ENCODE measurements at places on chromosomes 3 and 15. TPM values are rescaled to one million over a fixed set of nuclear protein-coding genes. Genes with fewer than 3 reads are reported as not detected.

GRCh38 chr3:15579051-15579450, 22.3 kb downstream of the HACL1 start:
- DNase-seq = no peak

GRCh38 chr3:99351122-99351521, 287.3 kb upstream of the COL8A1 start:
- DNase-seq = no peak

- DNase-seq = no peak
Measured at GRCh38 chr15:65529762-65530317, 423 bp upstream of the HACD3 start.

DNA sequence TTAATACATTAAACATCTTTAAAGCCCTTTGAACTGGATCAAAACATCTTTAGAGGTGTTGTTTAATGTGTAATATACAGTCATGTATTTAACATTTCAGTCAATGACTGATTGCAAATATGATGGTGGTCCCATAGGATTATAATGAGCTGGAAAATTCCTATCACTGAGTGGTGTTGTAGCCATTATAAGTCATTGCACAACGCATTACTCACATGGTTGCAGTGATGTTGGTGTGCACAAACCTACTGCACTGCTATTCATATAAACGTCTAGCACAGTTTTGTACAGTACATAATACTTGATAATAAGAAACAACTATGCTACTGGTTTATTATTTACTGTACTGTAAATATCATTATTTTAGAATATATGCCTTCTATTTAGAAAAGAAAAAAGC, 75.6 kb downstream of the DTWD1 start:
- DNase-seq = no peak

DNA sequence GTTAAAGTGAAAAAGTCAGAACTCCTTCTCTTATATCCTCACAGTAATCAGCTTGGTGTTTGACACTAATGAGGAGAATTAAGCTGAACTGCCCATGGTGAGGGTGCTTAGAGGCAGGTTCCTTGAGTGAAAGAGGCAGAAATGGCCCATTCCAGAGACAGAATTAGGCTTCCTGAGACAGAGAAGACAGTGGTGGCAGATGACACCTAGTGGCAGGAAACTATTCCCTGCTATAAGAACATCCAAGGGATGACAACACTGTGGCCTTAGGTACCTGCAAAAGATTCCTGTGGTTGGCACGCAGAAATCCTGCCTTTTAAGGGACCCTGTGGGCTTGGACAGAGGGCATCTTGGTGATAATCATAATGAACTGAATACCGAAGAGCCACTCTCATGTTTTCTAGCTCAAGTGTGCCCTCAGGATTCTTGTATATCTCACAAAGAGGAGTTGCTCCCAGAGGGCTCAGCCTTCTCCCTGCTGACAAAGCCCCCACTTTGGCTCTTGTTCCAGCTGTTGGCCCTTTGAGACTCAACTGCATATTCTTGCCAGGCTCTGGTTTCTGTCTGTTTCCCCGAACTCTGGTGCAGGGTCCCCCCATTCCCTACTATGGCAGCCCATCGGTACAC, 56.0 kb downstream of the KBTBD12 start:
- peak; percentile 31 for DNase-seq

DNA sequence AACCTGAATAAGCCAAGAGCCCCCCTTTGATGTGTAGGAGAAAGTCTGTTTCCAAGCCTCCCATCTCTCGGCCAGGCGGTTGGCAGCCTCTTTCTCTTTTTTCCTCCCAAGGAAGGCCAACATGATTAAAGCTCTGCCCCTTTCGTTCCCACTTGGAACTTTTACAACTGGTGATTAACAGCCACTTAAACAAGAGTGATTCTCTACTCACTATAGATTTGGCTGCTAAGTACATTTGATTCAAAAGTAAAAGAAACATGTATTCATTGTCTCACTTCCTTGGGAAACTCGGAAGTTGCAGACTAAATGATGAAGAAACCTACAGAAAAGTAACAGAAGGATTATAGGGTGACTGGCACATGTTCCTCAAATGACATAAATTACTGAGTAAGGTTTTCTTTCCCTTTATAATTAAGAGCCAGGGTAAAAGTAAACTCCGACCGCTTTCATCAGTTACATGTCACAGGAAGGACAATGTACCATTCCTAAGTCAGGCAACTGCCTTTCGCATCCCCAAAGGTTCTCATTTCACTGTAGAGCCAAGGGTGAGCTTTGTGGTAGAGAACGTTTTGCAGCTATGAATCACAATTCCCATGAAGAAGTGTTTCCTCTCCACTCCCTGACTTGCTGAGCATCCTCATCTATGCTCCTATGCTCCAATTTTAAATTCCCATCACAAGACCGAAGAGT, 72.7 kb downstream of the MB21D2 start:
- DNase-seq = no peak

GRCh38 chr3:83948771-83949170, 1010.0 kb upstream of the CADM2 start:
- no peak for DNase-seq

GRCh38 chr3:160413613-160414248, 14.3 kb downstream of the SMC4 start:
- DNase-seq = peak; percentile 65

GRCh38 chr3:100527347-100527735, 34.9 kb downstream of the TMEM45A start:
- DNase-seq = no peak

GRCh38 chr3:42829628-42830436, 20.6 kb downstream of the ACKR2 start:
- DNase-seq = no peak

DPPA2 gene
- not detected for total RNA-seq

DPH3 gene
- total RNA-seq = 16.1 TPM

FBXL2 gene
- total RNA-seq = not detected

Measured in activated naive CD4-positive, alpha-beta T cell treated with anti-CD3 and anti-CD28 coated beads for 36 hours (primary cell).